Fibroblast of pulmonary artery (primary cell): ENCODE measurements at places on chromosomes 13 and 19.

- DNase-seq, result peak; percentile 94
These were observed 162.5 kb downstream of the KCTD12 start for GRCh38 chr13:76723551-76724232.

DNA sequence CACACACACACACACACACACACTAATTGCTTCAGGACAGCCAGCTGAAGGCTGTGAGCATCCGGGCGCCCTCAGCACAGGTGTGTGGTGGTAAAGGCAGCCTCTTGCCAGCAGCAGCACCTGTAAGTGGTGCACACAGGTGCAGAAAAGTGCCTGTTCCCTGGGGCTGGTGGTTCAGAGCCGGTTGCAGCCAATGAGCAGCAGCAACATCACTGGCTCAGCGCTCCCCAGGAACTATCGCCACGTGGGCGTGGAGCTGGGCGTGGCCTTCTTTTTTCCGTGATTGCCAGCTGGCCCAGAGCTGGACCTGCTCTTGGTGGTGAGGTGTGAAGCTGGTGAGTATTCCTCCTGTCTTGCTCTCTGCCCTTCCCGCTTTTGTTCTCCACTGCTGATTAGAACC, at the start of gene NLRP5:
NLRP5 (plus strand) TSS at position 289 of the 400 bp plus-strand sequence.
- DNase-seq, result no peak

DNA sequence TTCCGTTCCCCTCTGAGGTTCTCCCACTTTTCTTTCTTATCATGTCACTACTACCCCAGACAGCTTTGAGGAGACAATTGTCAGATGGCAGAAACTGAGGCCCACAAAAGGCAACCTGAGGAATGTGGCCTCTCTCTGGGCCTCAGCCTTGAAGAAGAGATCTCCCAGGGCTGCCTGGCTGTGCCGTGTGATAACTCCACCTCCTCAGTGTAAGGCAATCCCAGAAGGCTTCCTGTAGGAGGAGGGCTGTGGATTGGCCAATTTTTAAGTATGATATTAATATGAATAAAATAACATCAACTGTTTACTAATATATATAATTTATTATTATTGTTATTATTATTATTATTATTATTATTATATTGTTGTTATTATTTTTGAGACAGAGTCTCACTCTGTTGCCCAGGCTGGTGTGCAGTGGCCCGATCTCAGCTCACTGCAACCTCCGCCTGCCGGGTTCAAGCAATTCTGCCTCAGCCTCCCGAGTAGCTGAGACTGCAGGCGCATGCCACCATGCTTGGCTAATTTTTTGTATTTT, 4.5 kb upstream of the DUS3L start:
- no peak for DNase-seq

- no peak for DNase-seq
These were observed 17.4 kb downstream of the FNDC3A start for GRCh38 chr13:48993150-48993549.

DNA sequence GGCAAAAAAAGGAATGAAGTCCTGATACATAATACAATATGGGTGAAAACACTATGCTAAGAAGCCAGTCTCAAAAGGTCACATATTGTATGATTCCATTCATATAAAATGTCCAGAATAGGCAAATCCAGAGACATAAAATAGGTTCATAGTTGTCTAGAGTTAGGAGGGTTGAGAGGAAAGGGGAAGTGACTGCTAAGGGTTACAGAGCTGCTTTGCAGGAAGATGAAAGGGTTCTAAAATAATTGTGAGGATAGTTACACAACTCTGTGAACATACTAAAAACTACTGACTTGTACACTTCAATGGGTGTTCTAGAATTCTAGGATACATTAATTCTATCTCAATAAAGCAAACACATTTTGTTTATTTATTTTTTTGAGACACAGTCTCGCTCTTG, 25.7 kb downstream of the CAB39L start:
- no peak for DNase-seq

GRCh38 chr19:54345938-54346386, 7.0 kb upstream of the LILRA4 start:
- no peak for DNase-seq

DNA sequence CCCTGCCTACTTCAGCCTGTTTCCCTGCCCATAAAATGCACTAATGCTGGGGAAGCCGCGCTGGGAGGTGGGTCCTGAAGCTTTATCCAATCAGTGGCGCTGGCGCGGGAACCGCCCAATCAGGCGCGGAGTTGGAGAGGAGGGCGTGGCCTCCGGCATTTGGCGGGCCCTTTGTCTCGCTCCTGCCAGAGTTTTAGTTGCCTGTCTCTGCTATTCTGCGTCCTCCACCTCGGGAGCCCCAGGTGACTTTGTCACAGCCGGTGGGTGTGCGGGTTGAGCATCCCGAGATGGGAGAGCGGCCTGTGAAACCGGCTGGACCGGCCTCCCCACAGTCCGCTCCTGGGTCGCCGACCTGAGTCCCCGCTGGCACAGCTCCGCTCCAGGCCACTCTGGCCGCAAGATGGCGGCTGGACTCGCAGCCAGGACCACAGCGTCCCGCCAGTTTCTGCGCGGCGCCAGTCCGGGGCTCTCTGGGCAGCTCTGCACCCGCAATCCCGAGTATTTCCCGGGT, 30.7 kb upstream of the ZNF429 start:
- peak; percentile 47 for DNase-seq

DNA sequence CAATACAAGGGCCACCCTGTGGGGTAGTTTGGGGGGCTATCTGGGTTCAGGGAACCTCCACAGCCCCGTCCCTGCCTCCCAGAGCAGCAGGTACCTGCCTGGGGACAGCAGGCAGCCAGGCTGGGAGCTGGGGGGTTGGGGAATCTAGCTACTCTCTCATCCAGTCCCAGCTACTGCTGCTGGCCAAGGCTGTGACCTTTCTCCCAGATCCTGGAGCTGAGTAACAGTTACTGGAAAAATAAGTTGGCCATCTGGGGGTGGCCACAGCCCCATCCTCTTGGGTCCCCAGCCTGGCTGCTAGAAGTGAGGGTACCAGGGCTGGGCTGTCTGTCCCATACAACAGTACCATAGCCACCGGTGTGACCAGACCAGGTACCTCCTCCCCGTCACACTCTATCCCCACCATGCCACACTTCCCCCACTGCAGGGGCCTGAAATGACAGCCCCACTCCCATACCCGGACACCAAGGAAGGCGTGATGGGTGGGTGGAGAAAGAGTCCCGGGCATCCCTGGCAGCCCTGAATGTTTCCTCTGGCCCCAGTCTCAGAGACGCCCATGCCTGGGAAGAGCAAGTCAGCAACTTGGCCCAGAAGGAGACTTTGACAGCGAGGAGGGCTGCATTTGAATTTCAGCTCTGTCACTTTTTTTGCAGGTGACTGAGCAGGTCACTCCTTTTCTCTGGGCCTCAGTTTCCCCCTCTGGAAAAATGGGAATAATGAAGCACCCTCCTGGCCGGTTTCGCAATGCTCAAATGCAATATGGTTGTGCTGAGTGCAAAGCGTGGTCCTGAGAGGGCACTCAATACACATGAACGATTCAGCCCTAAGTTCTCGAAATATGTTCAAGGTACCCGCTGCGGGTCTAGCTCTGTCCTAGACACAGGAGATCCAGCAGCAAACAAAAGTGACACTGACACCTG, 30.7 kb upstream of the NFIC start:
- peak; percentile 49 for DNase-seq

DNA sequence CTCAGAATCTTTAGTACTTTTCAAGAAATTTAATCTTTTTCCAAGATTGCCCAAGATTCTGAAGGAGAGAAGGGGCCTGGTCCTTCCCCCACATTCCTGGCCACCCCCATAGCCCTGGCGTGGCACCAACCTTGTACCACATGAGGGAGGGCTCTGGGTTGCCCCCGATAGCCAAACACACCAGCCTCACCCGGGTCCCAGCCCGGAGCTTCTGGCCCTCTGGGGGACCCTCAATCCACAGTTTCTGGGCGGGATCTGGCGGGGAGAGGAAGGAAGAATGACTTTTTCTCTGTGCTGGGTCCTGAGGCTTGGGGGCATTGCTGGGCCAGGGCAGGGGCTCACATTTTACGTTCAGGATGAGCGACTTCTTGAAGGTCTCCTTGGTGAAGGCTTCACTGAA, 4.4 kb downstream of the NPHS1 start:
- DNase-seq, result no peak

DNA sequence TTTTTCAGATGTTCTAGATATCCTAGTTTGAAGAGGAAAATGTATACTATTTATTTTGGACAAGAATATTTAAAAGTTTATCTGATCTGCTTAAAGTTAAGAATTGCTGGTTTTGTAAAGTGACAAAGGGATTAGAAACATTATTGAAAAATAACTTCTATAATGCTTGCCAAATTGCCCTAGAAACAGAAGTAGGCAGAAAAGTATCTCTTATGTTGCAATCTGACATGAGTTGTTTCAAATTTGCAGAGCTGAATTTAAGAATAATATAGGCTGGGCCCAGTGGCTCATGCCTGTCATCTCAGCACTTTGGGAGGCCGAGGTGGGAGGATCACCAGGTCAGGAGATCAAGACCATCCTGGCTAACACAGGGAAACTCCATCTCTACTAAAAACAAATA, 777.1 kb downstream of the LIG4 start:
- DNase-seq, result no peak

DNA sequence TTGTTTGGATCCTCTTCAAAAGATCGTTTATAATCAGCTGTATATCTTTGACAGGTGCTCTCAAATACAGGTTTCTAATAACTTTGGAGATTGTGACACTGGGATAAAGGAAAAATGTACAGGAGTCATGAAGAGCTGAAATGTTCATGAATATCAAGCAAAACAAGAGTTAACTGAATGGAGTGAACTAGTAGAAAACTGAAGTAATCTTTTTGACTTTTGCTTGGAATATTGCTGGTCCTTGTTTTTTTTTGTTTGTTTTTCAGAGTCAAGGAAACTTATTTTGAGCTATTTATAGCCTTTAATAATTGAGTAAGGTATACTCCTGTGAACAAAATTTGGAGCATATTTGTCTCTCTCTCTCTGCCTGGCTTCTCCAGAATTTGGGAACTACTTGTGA, 25.3 kb downstream of the MED4 start:
- no peak for DNase-seq

- no peak for DNase-seq
These were observed 24.1 kb upstream of the WDFY2 start for GRCh38 chr13:51559946-51560735.

DNA sequence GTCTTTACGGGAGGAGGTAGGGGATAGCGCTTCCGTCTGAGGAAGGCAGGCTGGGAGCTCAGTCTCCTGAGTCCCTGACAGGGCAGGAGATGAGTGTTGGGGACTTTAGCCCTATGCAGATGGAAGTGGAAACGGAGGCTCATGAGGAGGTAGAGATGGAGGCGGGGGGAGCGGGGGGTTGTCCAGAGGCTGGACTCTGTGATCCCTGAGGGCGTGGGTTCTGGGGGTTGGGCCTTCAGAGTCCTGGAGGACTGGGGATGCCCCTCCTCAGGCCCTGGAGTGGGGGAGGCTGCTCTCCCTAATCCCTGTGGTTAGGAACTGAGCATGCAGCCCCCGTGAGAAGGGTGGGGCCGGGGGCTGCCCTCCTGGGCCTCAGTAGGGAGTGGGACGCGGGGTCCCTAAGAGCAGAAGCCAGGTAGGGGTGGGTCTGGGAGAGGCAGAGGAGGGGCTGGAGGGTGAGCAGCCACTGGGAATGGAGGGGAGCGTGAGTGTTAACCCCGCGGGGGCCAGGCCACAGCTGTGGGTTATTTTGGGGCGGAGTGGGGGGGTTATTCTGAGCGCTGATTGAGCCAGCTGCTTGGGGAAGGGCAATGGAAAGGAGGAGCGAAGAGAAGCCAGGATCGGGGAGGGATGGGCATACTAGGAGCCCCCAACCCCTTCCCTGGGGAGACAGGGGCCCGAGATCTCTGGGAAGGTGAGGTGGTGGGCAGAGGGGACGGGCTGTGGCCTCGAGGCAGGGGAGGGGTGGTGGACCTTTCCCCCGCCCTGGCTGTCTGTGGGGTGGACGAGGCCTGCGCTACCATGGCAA, 2.8 kb downstream of the GRIN2D start:
- DNase-seq, result no peak

- peak; percentile 100 for DNase-seq
These were observed 8.7 kb upstream of the KLF2 start for GRCh38 chr19:16315825-16316505.

GRCh38 chr13:87107651-87108050, 563.5 kb upstream of the SLITRK5 start:
- DNase-seq, result no peak

DNA sequence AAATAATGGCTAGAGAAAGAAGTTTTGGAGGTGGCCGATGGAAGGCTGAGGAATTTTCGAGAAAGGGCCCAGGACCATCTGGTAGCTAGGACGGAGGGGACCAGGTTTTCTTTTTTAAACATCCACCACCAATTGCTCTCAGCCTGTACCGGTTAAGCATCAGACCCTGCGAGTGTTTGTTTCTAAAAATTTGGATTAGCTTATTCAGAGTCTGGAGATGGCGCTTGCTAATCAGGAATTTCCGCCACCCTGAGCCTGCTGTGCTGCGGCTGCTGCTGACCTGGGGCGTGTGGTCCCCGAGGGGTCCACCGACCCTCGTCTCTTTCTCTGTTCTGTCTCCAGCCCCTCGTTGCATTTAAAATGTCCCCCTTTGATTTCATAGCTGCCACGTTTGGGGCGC, 2.0 kb downstream of the UHRF1 start:
- DNase-seq, result no peak
